ENCODE measurements at places on chromosomes 3 and 15.

DNA sequence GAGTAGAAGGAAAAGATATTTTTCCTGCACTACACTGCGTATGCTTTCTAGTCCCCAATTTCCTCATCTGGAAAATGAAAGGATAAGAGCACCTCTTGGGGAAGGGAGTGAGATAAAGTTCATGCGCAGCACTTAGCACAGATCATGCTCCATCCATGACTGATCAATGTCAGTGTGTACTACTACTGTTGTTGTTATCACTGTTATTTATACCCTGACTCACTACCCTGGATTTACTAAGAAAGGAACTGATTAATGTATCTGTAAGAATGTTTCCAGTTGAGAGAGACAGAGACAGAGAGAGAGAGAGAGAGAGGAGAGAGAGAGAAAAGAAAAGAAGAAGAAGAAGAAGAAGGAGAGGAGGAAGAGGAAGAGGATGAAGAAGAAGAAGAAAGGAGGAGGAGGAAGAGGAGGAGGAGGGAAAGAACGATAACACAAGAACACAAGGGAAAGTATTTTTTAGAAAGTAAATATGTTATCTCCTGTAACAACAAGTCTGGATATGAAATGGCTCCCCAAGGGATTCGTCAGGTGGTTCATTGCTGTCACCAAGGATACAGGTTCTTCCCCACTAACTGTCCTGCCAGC, 212.2 kb upstream of the PROK2 start:
- DNase-seq, result no peak

GRCh38 chr3:190970560-190970959, 108.1 kb upstream of the GMNC start:
- DNase-seq, result no peak

DNA sequence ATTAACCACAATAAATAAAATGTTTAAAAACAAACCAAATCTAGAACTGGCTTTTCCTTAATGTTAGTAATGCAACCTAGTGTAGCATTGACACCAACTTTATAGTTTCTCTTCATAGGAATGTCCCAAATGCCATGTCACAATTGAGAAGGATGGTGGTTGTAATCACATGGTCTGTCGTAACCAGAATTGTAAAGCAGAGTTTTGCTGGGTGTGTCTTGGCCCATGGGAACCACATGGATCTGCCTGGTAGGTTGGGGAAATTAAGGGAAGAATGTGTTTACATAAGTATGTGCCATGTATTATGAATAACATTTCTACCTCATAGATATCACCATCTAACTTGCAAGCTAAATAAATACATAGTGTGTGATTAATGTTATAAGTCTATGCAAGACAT, 84.4 kb upstream of the GOLGA6B start:
- no peak for DNase-seq

DNA sequence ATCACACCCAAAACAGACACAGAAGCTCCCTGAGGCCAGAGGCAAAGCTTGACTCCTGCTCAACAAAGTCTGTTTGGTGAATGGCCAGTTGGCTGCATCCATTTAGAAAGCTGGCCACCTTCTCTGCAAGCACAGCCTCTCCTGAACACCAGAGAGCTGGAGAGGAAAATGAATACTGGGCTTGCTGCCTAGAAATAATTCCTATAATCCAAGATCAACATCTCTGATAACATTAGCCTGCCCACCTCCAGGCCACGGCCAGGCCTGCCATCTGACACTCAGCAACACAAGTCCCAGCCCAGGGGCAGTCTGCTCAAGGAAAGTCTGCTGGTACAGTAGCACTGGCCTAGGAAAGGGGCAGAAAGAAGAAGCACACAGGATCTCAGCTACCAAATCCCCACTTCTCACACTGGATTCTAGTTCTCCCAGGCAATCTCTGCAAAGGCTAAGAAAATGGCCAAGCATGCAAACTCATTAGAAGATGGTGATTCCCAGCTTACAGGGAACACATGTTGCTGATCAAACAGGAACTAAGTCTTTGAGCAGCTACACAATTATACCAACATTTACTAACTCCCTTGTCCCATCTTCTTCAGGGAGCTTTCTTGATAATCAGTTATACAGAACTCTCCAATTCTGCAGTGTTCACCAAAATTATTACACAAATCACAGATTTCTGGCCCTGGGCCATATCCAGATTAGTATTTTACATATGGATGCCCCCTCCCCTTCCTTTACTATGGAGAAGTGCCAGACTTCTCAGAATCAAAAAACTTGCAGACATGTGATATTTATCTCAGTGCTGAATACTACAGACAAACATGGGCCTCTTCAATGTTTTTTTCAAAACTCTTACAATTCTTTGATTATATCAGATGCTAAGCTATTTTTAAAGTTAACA, 9.9 kb downstream of the TBC1D2B start:
- DNase-seq, result no peak

DNA sequence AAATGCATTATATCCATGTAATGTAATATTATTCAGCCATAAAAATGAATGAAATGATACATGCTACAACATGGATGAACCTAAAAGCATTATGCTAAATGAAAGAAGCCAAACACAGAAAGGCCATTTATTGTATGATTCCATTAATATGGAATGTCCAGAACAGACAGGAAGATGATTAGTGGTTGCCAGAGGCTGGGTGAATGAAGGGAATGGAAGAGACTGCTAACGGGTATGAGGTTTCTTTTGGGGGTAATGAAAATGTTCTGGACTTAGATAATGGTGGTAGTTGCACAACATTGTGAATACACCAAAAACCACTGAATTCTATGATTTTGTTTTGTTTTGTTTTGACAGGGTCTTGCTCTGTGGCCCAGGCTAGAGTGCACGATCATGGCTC, 61.6 kb upstream of the MAP4 start:
- DNase-seq, result no peak

- no peak for DNase-seq
Measured at GRCh38 chr15:86489981-86490380, 410.3 kb downstream of the AGBL1 start.

DNA sequence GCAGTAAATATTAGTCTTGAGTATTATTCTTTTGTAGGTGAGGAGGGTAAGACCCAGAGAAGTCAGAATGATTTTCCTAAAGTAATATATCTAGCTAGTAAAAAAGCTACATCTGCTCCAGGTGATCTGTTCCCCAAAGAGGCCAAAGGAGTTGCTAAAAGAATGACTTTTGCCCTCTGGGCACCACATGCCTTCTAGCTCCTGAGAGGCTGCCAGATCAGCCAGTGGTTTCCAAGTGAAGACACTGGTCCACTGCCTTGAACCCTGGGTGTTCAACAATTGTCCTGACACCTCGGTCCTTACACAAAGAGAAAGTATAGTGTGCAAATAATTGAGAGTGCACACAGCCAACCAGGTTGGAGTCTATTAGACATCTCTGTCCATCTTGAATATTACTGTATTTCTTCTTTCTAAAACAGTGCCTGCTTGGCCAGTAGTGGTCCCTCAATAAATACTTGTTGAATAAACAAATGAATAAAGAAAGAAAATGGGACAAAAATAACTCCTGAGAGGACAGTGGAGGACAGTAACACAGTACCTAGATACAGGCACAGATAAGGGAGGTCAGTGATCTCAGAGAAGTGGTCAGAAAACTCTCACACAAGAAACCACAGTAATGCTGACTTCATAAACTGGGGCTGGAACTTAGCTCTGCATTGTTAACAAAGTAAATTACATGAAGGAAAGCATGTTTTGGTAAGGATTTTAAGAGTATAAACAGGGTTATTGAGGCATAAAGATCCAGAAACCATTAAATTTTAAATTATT, 56.6 kb upstream of the CSTA start:
- no peak for DNase-seq

- no peak for DNase-seq
Measured at GRCh38 chr3:42493126-42493797, 9.2 kb upstream of the VIPR1 start.

GRCh38 chr3:184260724-184261269, 556 bp downstream of the CAMK2N2 start:
- DNase-seq, result no peak

DNA sequence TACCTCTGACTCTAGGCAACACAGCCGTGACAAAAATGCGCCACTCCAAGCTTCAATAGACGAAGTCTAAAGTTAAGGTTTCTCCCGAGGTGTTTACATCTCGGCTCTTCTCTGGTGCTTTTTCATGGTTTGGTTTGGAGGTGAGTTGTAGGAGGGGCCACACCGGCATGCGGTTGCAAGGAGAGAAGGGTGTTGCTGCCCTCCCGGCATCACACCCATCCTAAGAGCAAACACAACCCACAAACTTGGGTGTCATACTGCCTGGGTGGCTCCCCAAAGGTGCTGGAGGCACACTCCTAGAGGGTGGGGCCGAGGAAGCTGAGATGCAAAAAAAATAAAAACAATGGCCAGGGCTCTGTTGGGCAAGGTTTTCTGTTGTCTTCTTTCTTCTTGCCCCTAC, 225.2 kb upstream of the ICE2 start:
- no peak for DNase-seq

DNA sequence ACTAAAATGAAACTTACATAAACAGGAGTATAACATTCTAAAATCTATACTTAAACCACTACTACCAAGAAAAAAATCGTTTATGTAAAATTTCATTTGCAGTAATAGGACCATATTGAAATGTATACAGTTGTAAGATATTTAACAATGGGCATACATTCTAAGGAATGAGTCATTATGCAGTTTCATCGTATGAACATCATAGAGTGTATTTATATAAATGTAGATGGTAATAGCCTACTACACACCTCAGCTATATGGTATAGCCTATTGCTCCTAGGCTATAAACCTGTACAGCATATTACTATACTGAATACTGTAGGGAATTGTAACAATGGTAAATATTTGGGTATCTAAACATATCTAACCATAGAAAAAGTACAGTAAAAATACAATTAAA, 79.5 kb downstream of the DPH6 start:
- no peak for DNase-seq
